A673 (cell line): ENCODE measurements at places on chromosomes 3 and 15.
A peak's percentile ranks its signal among the peaks of the same experiment; 100 is the strongest.

DNA sequence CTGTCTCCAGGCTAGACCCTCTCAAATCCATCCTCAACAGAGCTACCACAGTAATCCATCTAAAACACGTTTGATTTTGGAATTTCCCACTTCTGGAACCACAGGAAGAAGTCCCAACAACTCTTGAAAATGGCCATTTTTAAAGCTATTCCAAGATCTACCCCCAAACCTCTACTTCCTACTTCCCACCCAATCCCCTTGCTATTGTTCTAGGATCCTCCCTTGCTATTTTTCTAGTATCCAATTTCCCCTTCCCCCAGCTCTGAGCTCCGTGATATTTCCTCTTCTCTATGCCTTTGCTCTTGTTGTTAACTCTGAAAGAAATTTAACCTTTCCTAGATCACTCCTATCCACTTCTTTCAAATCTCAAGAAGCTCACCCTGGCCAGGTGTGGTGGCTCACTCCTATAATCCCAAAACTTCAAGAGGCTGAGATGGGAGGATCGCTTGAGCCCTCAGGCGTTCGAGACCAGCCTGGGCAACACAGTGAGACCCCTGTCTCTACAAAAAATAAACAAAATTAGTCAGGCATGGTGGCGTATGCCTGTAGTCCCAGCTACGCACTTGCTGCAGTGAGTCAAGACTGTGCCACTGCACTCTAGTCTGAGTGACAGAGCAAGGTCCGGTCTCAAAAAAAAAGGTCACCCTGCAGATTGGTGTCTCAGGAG lies 13.0 kb downstream of the UACA start:
- DNase-seq: no peak

DNA sequence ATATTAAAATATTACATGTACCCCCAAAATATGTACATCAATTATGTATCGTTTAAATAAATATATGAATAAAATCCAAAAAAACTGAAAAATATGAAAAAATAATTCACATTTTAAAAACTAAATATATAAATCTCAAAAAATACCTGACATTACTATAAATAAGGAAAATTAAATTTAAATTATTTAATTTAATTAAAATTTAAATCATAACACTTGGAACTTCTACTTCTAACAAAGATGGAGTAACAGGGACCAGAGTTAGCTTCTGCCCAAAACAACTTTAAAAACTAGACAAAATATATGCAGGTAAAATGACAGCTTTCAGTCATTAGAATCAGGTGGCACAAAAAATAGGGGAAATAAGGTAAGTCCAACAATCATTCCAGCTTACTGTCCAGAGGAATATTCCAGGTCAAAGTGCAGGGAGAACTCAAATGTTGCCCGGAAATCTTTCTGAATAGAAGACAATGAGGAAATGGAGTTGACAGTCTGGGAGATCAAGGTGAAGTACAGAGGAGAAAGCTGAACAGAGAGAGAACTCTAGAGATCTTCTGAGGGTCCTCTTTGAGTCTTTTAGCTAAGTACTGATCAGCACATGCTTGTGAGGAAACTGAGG lies 207.7 kb upstream of the ATP11B start:
- no peak for DNase-seq

- peak; percentile 86 for DNase-seq
Observed at GRCh38 chr15:52208306-52208946, 17.2 kb upstream of the GNB5 start.

DNA sequence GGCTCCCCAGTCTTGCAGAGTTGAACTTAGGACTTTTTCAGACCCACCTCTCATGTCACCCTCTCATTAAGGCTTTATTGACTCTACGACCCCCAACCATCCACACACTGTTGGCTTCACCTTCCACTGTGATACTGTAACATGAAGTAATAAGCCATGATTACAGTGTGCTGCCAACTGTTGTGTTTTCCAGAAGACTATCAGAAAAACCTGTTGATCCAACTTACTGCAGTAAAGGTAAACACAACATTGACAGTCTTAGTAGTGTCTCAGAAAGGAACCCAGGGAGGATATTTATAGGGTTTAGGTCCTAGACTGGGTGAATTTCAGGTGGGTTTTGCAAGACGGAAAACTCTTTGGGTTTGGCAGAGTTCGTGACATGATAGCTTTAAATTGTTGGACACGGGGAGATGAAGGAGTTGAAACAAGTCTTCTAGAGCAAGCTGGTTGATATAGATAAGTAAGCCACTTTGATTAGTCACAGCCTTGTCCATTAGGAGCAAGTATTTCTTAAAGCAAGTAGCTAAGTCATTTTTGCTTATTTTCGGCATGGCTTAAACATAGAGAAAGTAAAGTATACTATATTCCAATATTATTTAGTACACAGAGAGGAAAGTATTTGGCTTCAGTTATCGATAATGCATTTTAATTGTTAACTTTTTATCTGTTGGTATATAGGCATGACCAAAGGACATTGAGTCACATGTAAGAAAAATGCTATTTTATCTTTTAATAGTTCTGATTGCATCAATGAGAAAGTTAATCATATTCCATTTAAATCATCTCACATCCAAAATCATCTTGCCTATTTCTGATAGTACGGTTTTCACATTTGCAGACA lies 2.4 kb upstream of the COL6A5 start:
- DNase-seq: no peak

DNA sequence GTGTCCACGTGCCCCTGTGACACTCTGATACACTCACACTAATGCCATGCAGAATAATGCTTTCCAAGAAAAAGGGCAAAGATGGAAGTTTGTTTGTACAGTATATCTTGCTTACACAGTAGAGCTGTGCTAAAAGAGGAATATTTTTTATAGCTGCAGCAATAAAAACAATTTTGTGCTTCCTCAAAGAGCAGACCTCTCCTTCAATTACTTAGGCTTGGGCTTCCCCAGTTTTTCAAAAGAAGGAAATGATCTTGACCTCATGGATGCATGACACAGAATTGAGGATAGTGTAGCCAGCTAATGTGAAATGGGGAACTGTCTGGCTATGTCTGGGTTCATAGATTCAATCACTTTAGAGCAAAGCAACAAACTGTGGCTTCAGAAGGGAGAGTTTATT lies 137.4 kb downstream of the STT3B start:
- DNase-seq: no peak

DNA sequence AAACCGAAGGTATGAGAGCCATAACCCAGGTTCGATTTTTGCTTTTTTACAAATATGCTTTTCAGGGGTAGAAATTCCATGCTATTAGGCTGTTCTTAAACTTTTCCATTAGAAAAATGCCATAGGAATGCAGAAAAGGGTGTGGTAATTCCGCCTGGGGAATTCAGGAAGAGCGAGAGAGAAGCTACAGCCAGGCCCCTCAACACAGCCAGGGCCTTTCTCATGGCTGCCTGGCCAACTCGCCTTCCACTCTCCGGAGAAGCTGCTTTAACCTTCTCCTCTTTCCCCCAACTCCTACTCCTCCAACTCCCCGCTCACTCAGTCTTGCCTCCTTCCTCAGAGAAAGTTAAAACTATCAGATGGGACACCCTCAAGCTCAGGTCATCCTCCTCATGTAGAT lies 9.1 kb upstream of the TICRR start:
- DNase-seq: no peak

- peak; percentile 5 for DNase-seq
Observed at GRCh38 chr3:38454178-38454883, 641 bp downstream of the ACVR2B start.

GRCh38 chr3:164522073-164522763 lies 556.1 kb downstream of the SI start:
- DNase-seq: no peak

GRCh38 chr3:120502116-120502515 lies 51.3 kb upstream of the FSTL1 start:
- DNase-seq: no peak
